Stimulated activated CD8-positive, alpha-beta memory T cell treated with anti-CD3 and anti-CD28 coated beads, Interleukin-7, amount 100 ng/mL, for 48 hours (primary cell): ENCODE measurements at places on chromosomes 4 and X.

DNA sequence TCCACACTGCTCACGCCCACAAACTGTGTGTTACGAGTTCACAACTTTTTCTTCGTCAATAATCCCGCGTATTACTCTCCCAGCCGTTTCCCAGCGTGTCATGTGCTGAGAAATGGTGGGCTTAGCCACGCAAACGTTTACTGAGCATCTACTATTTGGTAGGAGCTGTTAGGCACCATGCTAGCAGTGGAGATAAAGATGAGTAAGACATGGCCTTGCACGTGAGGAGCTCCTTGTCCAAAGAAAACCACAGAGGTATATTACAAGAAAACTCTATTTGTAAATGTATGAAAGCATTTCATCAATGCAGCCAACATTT lies 821 bp upstream of the TMEM128 start:
- DNase-seq = no peak

- no peak for DNase-seq
Measured at GRCh38 chr4:99845708-99846469, 29.3 kb downstream of the DAPP1 start.

- DNase-seq = no peak
Measured at GRCh38 chr4:143256456-143256855, 71.7 kb downstream of the USP38 start.

DNA sequence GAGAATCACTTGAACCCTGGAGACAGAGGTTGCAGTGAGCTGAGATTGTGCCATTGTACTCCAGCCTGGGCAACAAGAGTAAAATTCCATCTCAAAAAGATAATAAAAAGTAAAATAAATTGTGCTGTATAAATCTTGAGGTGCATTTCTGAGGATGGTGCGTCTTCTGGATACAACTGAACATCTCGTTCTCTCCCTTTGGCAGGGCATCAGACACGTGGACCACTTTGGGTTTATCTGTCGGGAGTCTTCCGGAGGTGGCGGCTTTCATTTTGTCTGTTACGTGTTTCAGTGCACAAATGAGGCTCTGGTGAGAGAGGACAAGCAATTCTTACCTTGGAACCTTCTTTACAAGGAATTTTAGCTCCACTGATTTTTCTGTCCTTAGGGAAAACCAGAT lies 60.2 kb downstream of the PTTG2 start:
- no peak for DNase-seq

- DNase-seq = no peak
Measured at GRCh38 chrX:9825129-9825790, 39.0 kb downstream of the SHROOM2 start.

DNA sequence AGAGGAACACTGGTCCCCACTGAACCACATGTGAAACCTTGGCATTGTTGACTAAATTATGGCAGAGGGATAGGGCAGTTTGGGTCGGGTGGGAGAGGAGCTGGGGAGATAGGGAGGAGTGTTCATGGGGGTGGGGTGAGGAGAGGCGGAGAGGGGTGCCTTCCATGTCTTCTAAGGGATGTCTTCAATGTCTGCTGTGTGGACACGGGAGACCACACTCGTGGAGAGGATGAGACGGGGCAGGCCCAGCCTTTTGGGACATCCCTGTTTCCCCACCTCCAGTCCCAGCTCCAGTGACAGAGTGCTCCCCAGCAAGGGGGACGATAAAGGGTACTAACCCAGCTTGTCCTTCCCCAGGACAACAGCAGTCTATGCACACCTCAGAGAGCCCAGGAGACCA lies 146.4 kb upstream of the MAMLD1 start:
- no peak for DNase-seq

DNA sequence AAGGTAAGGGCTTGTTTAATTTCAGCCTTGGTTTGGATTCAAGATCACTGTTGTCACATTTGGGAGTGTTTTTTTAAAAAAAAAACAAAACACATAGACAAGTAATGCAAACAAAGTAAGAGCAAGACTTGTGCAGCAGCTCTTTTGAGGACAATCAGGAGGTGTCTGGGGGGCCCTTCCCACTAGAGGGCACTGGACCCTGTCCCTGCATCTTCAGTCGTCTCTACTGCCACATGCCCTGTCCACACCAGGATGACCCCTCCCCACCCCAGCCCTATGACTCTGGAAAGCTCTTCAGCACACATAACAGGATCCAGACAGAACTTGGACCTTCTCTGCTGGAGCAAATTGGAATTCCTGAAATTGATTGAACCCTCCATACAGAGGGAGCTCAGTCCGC lies 71.0 kb downstream of the USP46 start:
- DNase-seq = no peak

DNA sequence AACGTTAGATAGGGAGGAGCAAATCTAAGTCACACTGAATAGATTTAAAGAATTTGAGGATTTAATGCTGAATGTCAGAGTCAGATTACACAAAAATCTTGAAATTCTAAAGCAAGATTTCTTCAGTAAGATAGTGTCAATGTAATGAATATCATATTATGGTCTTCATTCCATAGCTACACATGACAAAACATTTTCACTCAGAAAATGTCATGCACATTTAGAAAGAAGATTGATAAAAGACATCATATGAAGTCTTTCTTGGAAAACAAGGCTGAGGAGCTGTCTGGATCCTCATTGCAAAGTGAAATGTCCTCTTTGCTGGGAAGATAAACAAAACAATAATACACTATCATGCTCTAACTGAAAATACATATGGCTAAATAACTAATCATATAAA lies 1006.9 kb downstream of the PCDH7 start:
- DNase-seq = no peak

GRCh38 chrX:48826135-48826875 lies at the start of gene ERAS:
Gene ERAS, plus strand, starts transcription at chrX:48826513. Its CDS starts 2,611 bp downstream, at chrX:48829124.
- DNase-seq = no peak
